ENCODE measurements at places on chromosomes 1 and 21.
A peak's percentile ranks its signal among the peaks of the same experiment; 100 is the strongest.

DNA sequence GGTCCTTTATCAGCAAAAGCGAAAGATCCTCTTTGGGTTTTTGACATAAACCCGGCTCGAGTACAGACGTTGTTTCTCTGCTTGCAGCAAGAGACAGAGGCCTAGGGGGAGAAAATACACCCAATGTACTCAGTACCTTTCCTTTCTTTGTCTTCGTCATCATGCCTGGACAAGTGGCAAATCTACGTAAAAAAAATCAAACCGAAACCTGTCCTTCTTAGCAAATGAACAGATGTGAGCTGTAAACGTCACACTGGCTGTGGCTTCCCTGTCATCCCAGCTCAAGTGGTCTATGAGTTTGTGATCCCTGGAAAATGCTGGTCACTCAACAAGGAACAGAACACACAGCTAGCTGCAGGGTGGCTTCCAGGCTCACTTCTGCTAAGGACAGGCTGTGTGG is 39.9 kb downstream of the STPG1 start:
- DNase-seq: no peak

- no peak for DNase-seq
Observed at GRCh38 chr1:94105957-94106529, 14.9 kb downstream of the ABCA4 start.

- no peak for DNase-seq
Observed at GRCh38 chr1:92458146-92458545, 28.6 kb downstream of the GFI1 start.

DNA sequence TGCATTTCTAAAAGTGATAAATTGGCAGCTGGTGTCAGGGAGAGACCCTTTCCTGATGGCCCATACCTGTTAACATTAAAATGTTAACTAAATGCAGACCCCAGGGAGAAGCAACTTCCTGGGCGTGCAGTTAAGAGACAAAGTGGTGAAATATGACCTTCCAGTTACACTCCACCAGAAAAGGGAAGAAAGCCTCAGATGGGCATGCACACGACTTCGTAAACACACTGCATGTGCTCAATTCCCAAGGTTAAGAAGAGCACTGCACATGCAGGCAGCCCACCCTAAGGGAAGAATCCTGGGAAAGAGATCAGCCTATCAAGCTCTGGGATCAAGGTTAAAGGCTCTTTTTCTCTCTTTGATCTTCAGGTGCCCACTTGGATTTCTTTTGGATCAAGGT is 9.7 kb upstream of the GBP6 start:
- DNase-seq: no peak

DNA sequence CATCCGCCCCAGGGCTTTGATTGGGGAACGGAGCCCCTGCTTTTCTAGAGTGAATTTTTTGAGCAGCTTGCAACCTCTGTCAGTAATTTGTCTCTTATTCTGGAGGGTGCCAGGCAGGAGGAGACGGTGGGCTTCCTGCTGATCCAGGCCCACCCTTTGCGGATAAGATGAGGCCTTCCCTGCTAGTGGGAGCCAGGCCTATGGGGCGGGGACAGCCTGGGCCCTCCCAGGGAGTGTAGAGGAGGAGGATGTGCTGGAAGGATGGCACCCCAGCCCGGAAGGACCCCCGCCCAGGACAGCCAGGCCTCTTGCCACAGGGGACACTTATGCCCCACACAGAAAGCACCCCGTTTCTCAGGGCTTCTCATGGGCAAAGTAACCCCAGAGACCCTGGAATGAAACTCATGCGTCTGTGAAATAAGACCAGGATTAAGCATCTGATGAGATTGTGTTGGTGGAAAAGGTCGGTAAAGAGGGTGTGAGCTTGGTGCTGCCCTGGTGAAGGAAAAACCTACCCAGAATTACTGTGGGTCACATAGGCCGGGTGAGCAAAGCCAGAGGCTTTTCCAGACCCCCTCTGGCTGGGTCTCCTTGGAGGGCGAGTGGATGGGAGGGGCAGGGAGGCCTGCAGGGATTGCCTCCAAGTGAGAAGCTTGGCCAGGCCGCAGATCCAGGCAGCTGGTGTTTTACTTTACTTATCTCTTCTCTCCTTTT is 118.7 kb downstream of the SIK1 start:
- no peak for DNase-seq

- DNase-seq: no peak
Observed at GRCh38 chr1:87103074-87103473, 188.6 kb downstream of the HS2ST1 start.

GRCh38 chr1:156154317-156154749 is 948 bp downstream of the SEMA4A start:
- no peak for DNase-seq

DNA sequence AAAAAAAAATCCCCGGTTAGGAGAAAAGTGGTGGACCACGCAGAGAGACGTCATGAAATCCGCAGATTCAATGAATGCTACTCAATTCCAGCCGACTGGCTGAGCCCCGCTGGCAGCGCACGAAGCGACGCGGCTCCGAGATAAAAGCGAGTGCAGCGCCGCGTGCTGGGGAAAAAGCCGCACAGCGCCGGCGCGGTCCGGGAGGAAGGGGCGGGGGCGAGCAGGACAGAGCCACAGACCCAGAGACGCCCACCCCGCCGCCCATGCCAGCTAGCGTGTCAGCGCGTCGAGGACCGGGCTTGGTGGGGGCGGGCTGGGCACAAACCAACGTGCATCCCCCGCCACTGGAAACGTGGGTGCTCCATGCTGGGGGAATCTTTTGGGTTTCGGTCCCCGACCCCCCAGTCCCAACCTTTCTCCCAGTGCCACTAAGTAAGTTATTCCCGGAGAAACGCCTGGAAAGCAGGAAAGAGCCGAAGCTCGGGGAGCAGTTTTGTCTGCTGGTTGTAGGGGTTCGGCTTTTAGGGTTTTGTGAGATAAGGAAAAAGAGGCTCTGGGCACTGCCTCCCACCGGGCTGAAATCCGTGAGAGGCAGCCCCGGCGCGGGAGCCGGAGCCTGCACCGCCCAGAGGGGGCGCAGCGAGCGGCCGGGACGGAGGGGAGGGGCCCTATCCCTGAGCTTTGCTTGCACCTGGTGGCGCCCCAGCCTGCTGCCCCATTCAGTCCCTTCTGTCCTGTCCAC is at the start of gene KCNJ6:
Gene KCNJ6, minus strand, starts transcription at position 148 of the 742 bp plus-strand sequence. CDS start 75,775 bp downstream, outside the sequence.
- peak; percentile 83 for DNase-seq

DNA sequence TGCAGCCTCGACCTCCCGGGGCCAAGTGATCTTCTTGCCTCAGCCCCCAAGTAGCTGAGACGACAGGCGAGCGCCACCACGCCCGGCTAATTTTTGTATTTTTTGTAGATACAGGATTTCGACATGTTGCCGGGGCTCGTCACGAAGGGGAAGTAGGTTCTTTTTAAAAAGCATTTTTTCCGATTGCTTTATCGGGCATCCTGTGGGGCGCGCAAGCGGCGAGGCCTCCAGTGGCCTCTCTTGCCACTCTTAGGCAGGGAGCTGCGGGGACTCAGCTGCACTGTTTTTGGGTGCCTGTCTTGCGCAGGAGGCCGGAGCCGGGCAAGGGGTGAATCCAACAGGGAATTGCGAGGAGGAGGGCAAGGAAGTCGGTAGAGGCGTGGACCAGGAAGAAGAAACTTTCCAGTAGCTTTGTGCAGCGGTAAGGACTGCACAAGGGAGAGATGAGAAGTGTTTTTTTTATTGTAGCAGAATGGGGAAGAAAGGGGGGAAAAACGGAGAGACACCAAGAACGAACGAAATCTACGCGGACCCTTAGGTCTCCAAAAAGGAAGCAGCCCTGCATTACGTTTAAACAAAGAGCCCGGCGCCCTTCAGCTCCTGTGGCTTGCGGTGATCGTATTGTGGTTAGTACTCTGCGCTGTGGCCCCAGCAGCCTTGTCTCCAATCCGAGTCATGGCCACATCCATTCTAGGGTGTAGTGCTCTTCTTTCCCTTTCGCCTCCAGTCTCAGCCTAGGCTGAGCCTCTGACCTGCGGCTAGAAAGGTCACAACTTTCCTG is 164.8 kb downstream of the PPIAL4G start:
- DNase-seq: no peak

- DNase-seq: no peak
Observed at GRCh38 chr1:239718997-239719628, 332.7 kb downstream of the CHRM3 start.

DNA sequence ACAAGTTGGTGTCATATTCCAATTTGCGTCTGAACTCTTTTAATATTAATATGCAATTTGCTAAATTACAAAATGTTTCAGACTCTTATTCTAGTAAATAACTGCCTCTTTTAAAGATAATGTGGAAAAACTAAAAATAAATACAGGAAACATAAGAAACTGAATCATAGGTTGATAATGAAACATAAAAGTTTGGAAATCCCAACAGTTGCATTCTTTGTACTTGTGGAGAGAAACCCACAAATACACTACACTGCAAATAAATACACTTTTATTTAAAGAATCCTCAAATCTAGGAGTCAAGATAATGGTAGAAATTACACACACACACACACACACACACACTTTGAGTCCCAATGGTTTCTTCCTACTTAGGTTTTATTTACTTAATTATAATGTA is 5.2 kb downstream of the BRINP3 start:
- no peak for DNase-seq

DNA sequence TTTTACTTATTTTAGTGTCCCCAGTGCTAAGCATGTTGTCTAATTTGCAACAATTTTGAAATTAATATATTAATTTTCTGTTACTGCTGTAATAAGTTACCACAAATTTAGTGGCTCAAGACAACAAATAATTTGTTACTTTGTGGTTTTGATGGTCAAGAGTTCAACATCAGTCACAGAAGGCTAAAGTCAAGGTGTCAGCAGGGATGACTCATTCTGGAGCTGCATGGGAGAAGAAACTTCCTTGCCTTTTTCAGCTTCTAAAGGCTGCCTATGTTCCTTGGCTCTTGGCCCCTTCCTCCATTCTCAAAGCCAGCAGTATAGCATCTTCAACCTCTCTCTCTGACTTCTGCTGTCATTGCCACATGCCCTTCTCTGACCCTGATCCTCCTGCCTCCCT is 271.8 kb downstream of the HLX start:
- DNase-seq: no peak

DNA sequence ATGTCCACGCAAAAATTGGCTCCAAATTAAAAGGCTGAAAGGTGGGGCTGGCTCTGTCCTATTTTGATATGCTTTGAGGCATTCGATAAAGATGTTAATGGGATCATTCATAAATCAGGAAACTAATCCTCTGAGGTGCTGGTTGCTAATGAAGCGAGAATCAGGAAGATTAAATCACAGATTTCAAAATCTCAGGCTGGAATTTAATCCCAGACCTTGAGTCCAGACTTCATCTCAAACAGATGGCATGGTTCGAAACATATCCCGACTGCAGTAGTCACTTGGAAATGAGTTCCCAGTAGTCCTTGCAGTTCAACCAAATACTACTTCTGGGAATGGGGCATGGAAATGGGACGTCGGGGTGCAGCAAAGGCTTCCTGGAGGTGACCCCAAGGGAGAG is 4.5 kb upstream of the KLF17 start:
- no peak for DNase-seq

All from HEK293T (cell line).